ENCODE measurements at places on chromosomes 3 and 15. TPM values are rescaled to one million over a fixed set of nuclear protein-coding genes. Genes with fewer than 3 reads are reported as not detected.

The SGO1 gene
- total RNA-seq: not detected

The MTMR10 gene
- 12.5 TPM for total RNA-seq

The IQCF5 gene
- total RNA-seq: not detected

The TM6SF1 gene
- total RNA-seq: 11.3 TPM

The NEDD4 gene
- total RNA-seq: 43.4 TPM

The HACD2 gene
- total RNA-seq: 16.0 TPM

DNA sequence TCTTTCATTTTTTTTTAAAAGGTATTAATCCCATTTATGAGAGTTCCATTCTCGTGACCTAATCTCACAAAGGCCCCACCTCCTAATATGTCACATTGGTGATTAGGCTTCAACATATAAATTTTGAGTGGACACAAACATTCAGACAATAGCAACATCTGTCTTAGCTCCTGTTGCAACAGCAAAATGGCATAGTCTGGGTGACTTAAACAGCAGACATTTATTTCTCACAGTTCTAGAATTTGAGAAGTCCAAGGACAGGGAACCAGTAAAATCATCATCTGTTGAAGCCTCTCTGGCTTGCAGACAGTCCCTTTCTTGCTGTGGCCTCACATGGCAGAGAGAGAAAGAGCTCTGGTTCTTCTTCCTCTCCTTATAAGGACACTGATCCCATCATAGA is 3.2 kb upstream of the PLSCR2 start:
- H3K4me1 ChIP-seq: peaks cover 3% of the 10 kb centered on the region
- no peak overlapping the region for H3K27ac ChIP-seq
- no peak overlapping the region for H3K4me3 ChIP-seq
- H3K36me3 ChIP-seq: no peaks in the 10 kb centered on the region
- DNase-seq: no peak

GRCh38 chr15:101064795-101065569 is 145.8 kb downstream of the LRRK1 start:
- DNase-seq: no peak
- no peak overlapping the region for H3K4me3 ChIP-seq
- H3K4me1 ChIP-seq: no peaks in the 10 kb centered on the region
- no peaks in the 10 kb centered on the region for H3K36me3 ChIP-seq
- H3K27me3 ChIP-seq: no peaks in the 10 kb centered on the region

DNA sequence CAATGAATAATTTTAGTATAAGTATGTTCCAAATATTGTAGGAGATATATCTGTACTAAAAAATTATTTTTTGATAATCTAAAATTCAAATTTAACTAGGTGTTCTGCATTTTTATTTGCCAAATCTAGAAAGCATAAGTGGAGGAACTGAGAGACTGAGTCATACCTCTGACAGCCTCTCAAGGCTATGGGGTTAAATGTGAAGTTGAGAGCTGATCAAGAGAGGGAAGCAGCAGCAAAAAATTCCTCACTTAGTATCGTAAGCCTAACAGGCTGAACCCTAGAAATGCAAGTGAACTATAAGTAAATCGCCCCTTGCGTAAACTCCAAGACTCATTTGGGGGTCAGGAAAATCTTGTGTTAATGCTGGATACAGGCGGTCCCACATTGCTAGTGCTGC is 12.8 kb upstream of the TOPAZ1 start:
- no peak for DNase-seq
- H3K4me3 ChIP-seq: no peak overlapping the region

GRCh38 chr3:45915518-45916231 is 27.6 kb upstream of the CXCR6 start:
- no peak overlapping the region for H3K27ac ChIP-seq
- no peaks in the 10 kb centered on the region for H3K4me1 ChIP-seq
- no peaks in the 10 kb centered on the region for H3K27me3 ChIP-seq
- H3K4me3 ChIP-seq: no peak overlapping the region
- no peaks in the 10 kb centered on the region for H3K36me3 ChIP-seq

DNA sequence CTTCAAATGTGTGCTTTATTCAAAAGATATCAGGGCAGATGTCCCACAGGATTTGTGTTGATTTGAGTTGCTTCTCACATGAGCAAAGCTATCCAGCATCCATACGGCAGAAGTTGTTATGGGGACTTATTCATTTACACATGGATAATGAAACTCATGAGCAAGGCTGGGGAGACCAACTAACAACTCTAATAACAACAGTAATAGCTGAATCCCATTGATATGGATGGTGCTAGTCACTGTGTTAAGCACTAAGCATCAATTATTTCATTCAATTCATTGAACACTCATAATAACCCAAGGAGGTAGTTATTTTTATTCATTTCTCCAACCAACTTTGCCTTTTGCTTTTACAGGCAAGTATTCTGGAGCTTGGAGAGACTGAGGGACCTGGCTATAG is 1094.2 kb upstream of the CFAP20DC start:
- no peak overlapping the region for H3K4me3 ChIP-seq
- no peaks in the 10 kb centered on the region for H3K27me3 ChIP-seq
- no peak for DNase-seq
- H3K36me3 ChIP-seq: no peaks in the 10 kb centered on the region

DNA sequence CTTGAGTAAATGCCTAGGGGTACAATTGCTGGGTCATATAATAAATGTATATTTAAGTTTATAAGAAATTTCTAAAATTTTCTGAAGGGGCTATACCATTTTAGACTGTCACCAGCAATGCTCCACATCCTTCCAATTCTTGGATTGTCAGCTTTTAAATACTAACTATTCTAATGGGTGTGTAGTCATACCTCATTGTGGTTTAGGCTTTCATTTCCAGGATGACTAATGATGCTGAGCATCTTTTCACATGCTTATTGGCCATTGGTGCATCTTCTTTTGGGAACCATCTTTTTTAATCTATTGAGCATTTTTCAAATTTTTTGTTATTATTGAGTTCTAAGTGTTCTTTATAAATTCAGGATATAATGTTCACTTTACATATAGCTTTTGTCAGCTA is 52.5 kb upstream of the CORO2B start:
- no peaks in the 10 kb centered on the region for H3K27me3 ChIP-seq
- no peak overlapping the region for H3K27ac ChIP-seq
- no peaks in the 10 kb centered on the region for H3K4me1 ChIP-seq
- no peak overlapping the region for H3K4me3 ChIP-seq
- no peak for DNase-seq
- no peaks in the 10 kb centered on the region for H3K36me3 ChIP-seq

- no peak for DNase-seq
- no peak overlapping the region for H3K27ac ChIP-seq
- H3K4me3 ChIP-seq: no peak overlapping the region
These were observed 6.9 kb downstream of the IGDCC3 start for GRCh38 chr15:65370885-65371284.

GRCh38 chr3:66971245-66971644 is 26.9 kb upstream of the KBTBD8 start:
- H3K27ac ChIP-seq: no peak overlapping the region
- H3K27me3 ChIP-seq: no peaks in the 10 kb centered on the region
- DNase-seq: no peak
- H3K4me1 ChIP-seq: no peaks in the 10 kb centered on the region

- H3K27ac ChIP-seq: no peak overlapping the region
- no peak for DNase-seq
- peaks cover 2% of the 10 kb centered on the region for H3K4me1 ChIP-seq
- H3K27me3 ChIP-seq: no peaks in the 10 kb centered on the region
These were observed 57.5 kb upstream of the TRA2B start for GRCh38 chr3:185995352-185995751.

GRCh38 chr3:39273119-39273518 is 6.7 kb downstream of the CX3CR1 start:
- no peaks in the 10 kb centered on the region for H3K4me1 ChIP-seq
- no peak overlapping the region for H3K4me3 ChIP-seq
- no peak overlapping the region for H3K27ac ChIP-seq
- DNase-seq: no peak

- peak within 1 kb of the TSS; percentile 58 for H3K4me3 ChIP-seq
- no peak within 1 kb of the TSS for H3K27ac ChIP-seq
- no peaks in the 10 kb centered on the region for H3K27me3 ChIP-seq
These were observed at the start of gene CACNA2D2 for GRCh38 chr3:50503504-50504342. CACNA2D2 (minus strand) TSS chr3:50503634; CDS start chr3:50503423, 211 bp downstream.

GRCh38 chr15:52872036-52872818 is 82.1 kb upstream of the ONECUT1 start:
- H3K27me3 ChIP-seq: no peaks in the 10 kb centered on the region
- H3K4me1 ChIP-seq: no peaks in the 10 kb centered on the region
- no peaks in the 10 kb centered on the region for H3K36me3 ChIP-seq
- no peak overlapping the region for H3K4me3 ChIP-seq
- no peak overlapping the region for H3K27ac ChIP-seq

- no peak overlapping the region for H3K4me3 ChIP-seq
- H3K27ac ChIP-seq: no peak overlapping the region
- no peaks in the 10 kb centered on the region for H3K36me3 ChIP-seq
- H3K27me3 ChIP-seq: no peaks in the 10 kb centered on the region
These were observed 15.5 kb downstream of the GLDN start for GRCh38 chr15:51356983-51357382.

- H3K4me3 ChIP-seq: no peak overlapping the region
- H3K36me3 ChIP-seq: no peaks in the 10 kb centered on the region
- H3K27me3 ChIP-seq: no peaks in the 10 kb centered on the region
- H3K27ac ChIP-seq: no peak overlapping the region
- no peaks in the 10 kb centered on the region for H3K4me1 ChIP-seq
These were observed 246.1 kb downstream of the NFKBIZ start for GRCh38 chr3:102095383-102095782.
